ENCODE measurements at places on chromosomes 2 and 18.

- no peak for DNase-seq
Observed at GRCh38 chr2:23631389-23631788, 246.4 kb downstream of the KLHL29 start.

- no peak for DNase-seq
Observed at GRCh38 chr2:217816396-217816869, 186.4 kb downstream of the TNS1 start.

GRCh38 chr18:63917817-63918216, 10.1 kb downstream of the SERPINB10 start:
- no peak for DNase-seq

DNA sequence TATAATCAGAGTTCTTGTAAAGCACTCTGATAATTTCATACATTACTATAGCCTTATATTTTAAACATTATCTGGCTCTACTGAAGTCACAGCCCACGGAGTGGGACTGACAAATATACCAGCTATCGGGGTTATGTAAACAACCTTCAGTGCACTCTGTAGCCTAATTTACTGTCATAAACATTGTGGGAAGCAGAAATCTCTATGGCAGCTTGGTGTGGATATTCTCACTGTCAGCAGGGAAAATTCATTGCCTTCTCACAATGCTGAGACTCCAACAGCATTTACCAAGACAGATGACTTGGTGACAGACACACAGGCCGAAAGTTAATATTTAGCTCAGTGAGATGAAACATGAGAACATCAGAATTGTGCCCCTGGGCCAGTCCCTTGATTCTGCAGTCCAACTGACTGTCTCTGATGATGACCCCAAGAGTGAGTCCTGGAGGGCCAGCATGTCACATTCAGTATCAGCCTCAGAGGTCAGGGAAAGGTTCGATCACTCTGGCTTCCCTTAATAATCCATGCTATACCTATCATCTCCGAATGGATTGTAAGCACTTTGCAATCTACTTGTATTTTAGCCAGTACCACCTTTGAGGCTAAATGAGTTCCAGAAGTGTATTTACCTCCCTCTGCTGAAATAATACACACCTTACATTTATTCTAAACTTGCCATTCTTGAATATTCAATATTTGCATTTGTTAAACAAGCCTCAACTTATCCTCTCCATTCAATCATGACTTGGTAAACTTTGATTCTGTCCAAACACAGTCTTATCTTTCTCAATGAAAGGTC, 146.2 kb upstream of the OSR1 start:
- no peak for DNase-seq

GRCh38 chr2:10215393-10215935, 87.2 kb upstream of the HPCAL1 start:
- no peak for DNase-seq

DNA sequence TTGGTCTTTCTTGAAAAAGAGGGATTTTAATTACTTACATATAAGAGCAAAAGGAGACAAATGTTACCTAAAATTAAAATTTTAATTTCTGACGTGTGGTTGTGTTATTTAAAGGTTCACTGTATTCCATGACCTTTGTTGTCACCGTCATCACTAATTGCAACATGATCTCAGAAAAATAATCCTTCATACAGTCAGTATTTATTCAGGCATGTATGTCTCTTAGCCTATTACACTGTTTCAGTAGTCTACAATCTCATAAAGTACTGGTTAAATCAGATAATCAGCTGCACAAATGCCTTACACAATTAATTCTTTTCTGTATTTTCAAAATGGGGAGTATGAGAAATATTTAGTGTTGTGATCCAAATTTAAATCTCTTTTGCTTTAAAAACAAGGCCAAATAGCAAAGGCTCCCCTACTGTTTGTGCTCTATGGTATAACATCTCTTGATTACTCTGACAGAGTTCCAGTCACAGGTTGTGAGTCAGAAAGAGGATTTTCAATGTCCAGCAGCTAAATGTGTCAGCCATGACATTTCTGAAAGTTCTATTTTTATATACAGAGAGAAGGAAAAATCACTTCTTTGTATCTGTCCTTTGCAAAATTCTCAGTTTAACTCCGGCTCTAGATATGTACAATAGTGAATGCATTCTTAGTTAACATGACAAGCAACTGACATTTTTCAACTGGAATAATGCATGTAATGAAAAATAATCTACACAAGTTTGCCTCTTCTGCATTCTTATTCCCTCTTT, 184.0 kb downstream of the FIGN start:
- no peak for DNase-seq

DNA sequence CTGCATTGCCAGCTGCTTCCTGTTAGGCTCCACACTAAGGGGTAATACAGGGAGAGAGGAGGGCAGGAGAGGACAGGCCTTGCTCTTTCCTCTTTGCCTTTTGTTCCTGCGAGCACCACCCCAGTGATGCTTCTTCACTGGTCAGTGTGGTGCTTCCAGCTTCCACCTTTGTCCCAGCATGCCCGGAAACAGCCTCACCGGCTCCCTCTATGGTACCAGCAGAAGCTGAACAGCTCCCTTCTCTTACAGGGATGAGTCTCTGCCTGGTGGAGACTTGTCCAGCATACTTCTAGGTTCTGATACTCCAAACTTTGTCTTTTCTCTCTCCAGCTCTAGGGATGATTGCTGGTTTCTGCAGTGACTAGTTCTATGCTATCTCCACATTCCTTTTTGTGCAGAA, 413.3 kb downstream of the TSN start:
- DNase-seq = no peak

DNA sequence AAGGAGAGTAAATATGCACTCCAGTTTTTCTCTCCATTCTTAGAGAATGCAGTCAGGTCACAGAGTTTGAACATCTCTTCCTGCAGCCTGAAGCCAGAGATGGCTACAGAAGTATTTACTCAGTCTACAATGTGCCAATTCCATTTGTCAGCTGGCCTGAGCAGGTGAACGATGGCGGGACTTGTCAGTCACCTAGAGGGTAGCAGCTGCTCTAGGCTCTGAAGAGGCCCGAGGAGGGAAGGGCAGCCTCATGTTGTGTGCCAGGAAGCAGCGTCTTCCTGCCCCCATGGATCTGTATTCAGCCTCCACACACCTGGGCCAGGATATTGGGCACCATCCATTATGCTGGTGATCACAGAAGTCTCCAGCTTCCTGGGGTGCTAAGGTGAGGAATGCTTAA, 316.7 kb upstream of the CHAC2 start:
- DNase-seq = no peak

GRCh38 chr2:30894498-30895119, 87.4 kb upstream of the CAPN13 start:
- no peak for DNase-seq

DNA sequence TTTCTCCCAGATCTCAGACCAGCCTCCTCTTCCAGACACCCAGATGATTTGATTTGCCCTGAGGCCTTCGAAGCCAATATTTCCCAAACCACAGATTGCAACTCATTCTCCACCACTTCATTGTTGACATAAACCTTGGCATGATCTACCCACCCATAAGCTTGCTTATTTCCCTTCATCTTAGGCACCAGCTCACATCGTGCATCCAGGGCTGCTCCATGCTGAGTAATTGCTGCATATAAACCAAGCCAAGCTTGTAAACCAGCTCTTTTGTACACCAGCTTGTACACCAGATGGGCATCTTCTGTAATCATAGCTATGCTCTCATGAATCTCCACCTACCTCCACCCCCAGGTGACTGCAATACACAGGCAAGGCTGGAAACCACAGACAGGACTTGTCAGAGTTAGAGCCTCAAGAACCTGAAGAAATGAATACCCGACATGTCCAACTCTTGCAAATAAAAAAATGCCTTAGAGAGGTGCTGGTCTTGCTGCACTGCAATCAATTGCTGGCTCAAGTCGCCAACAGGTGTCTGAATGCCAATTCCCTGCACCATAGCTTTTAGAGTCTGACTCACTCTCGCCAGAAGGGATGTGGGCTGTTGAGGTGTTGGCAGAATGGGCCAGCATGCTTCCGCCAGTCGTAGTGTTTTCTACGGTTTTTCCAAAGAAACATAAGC, 31.5 kb downstream of the TRABD2A start:
- peak; percentile 62 for DNase-seq
